ENCODE measurements at places on chromosomes 5 and 9.

GRCh38 chr9:125564631-125565030, 142.4 kb downstream of the MAPKAP1 start:
- DNase-seq, result no peak

DNA sequence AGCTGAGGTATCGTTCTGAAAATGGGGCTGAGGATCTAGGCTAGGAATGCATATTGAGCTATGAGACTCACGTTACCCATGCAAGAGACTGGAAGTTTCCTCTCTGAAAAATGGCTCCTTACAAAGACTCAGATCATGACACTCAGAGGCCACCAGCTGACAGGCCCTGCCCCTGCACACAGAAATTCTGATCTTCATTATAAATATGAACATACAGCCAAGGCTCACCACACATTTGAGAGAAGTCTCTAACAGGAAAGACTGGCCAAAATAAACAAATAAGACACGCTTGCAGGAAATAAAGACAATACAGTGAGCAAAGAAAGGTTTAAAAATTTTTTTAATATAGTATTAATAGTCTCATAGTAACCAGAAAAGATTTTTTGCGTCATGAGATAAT, 365.9 kb downstream of the NFIB start:
- no peak for DNase-seq

- DNase-seq, result no peak
Observed at GRCh38 chr5:6733411-6734242, 20.4 kb downstream of the TENT4A start.

DNA sequence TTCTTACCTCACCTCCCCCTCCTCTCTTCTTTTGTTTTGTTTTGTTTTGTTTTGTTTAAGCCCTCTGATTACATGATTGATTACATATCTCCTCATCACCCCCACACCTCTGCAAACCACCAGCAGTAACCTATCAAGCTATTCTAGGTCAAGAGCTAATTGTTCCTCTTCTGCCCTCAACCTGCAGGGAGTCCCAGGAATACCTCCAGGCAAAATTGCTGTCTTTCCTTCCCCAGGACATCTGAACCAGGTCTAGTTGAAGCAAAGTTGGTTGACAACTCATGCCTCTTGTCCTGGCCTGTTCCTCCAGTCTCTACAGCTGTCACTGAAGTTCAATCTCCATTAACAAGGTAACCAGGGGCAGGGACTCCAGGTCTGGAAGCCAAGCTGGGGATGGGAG, 80.0 kb upstream of the PTGER4 start:
- no peak for DNase-seq

DNA sequence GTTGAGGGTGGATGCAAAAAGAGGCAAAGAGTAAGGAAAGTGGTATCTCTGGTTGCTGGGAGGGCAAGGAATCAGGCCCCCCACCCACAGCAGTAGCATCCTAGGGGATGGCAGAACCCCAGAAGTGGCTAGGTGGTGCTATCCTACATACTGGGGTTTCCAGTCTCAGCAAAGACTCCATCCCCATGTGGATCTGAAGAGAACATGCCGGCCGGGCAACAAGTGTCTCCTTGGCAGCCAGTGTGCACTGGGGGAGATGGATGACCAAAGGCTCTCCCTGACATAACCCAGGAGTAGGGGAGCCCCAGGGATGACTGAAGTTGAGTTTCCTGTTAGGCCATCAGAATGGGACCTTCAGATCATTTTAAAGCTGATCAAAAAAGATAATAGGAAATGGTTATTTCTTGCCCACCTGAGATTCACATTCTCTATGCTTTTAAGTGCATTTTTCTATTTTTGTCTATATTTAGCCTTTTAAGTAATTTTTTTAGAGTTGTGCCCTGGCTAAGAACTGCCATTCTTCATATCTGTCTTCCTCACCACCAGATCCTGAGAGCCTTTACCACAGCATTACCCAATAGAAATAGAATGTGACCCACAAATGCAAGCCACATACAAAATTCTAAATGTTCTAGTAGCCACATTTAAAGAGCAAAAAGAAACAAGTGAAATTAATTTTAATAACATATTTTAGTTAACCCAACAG, 78.7 kb upstream of the SMIM23 start:
- no peak for DNase-seq

DNA sequence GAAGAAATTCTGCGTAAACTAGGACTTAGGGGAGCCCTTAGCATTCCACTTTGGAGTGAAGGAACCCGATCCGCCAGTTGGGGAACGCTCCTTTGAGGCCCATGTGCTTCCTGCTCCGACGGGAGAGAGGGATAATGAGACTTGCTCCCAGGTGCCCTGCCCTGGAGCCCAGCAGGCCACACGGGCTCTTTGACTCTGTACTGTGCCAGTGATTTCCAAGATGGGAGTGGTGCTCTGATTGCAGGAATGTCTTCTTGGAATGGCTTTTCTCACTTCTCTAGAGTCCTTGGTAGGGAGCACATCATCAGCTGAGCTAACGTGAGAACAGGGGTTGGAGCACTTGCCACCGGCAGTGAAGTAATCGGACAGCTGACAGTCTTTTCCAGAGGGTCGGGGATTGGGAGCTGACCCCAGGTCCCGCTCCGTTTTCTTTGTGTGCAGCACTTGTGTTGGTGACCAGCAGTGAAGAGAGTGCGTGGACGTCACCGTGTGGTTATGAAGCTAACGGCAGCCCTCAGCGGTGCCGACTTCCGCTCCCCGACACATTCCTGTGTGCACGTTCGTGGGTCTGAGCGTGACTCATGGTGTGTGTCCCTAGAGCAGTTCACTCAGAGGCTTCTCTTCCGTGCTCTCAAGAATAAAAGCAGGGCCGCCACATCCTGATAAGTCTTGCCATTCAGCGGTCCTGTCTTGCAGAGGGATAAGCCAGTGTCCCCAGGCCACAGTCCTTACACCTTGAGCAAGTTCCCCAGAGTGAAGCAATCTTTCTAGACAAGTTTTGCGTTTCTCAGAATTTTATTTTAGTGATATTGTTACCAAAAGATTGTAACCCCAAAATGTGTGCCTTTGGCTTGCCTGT, 25.6 kb downstream of the ABL1 start:
- DNase-seq, result no peak

DNA sequence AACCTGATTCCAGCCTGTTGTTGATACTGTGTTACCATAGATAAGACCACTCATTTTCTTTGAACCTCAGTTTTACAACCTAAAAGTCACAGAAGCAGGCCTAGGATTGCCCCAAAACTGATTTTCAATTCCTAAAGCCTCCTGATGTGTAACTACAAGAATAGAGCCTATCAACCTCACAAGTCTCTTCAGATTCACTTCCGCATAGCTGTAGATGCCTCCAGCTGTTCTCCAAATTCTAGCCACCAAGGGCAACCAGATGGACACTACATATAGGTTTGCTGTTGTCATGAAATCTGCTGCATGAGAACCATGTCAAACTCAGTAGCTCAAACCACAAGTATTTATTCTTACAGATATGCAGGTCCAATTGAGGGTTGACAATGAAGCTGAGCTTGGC, 143.5 kb downstream of the SPATA31D1 start:
- DNase-seq, result no peak

- DNase-seq, result no peak
Observed at GRCh38 chr9:20044686-20045085, 255.8 kb upstream of the SLC24A2 start.

DNA sequence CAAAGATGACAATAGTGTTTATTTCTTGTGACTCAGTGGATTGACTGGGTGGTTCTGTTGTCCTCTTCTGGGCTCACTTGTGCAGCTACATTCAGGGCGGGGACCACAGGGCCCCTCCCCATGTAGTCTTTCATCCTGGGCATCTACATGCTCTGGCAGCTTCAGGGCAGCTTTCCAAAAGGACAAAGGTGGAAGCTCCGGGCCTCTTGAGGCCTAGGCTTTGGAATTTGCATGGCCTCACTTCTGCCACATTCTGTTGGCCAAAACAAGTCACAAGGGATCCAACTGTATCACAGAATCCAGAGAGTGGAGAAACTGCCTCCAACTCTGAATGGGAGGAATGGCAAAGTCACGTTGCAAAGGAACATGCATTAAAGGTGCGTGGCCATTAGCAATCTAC, 64.3 kb downstream of the ARHGAP26 start:
- no peak for DNase-seq

DNA sequence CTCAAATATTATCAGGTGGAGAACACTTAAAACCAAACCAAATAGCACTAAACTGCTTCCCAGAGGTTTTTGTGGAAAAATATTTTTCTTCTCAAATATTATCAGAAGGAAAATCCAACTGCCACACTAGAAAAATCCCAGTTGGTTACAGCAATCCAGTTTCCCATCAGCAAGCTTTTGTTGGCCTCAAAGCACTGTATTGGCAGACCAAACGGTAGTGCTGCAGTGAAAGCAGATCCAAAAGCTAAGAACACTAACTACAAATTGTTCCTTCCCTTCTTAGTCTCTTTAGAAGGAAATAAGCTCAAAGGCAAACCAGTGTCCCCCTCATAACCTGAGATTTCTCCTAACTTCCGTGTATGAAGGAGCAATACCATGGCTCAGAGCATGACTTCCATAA, 105.3 kb downstream of the TRIM36 start:
- DNase-seq, result no peak

DNA sequence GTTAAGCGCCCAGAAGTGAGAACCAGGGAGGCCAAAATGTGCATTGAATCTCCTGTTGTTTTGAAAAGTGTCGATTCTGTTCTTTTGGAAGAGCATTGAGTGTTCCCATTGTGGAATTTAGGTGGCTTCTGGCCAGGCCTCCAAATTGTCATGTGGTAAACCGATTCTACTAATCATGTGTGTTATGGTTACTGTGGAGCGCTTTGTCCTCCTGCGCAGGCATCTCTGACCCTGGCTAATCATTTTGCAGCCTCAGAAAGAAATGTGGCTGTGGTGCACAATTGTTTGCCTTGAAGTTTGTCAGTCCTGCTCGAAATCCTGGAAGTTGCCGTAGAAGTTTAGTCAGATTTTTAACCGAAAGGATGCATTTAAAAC, 121.3 kb downstream of the RASGRF2 start:
- no peak for DNase-seq

DNA sequence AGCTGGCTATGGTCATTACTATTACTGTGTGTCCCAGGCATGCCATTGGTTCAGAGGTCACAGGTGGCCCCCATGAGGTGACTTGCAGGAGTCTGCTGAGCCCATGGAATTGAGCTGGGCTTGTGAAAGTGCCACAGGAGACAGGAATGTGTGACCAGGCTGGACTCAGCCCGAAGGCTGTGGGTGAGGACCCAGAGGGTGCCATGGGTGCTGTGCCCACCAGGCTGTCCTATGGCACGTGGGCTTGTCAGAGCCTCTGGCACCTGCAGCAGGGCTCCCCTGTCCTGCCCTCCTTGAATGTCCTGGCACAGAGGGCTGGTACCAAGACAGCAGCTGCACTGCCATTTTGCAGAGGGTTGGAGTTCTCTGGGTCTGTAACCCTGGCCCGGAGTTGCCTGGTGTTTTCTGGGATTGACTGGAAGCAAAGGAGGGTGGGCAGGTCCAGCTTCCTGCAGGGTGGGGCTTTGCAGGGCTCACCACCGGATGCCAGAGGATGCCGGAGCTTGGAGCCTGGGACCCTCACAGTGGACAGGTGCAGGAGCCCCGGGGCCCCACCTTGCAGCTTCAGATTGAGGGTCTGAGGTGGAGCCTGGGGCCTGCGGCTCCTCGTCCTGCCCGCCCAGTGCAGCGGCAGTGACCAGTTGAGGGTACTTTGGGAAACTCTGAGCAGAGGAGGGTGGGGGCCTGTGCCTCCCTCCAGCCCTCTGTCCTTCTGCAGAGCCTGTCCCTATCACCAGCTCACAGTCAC, 14.2 kb downstream of the COL5A1 start:
- DNase-seq, result no peak

DNA sequence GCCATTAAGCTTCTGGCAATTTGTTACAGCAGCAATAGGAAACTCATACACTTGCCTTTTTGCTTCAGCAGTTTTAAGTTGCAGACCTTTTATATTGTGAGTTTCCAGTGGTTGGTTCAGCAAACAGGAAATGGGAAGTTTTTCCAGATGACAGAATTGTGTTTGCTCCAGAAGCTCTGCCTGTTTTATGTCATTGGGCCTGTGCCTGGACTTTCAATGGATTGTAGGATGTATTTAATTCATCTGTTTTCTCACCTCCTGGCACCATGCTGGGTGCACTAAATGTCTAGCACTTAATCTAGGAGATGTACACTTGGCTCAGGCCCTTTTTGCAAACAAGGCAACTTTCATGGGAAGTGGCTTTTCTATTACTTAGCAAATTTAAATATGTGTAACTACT, 100.4 kb upstream of the CLINT1 start:
- no peak for DNase-seq

- DNase-seq, result no peak
Observed at GRCh38 chr5:27619982-27620381, 581.6 kb upstream of the CDH9 start.

DNA sequence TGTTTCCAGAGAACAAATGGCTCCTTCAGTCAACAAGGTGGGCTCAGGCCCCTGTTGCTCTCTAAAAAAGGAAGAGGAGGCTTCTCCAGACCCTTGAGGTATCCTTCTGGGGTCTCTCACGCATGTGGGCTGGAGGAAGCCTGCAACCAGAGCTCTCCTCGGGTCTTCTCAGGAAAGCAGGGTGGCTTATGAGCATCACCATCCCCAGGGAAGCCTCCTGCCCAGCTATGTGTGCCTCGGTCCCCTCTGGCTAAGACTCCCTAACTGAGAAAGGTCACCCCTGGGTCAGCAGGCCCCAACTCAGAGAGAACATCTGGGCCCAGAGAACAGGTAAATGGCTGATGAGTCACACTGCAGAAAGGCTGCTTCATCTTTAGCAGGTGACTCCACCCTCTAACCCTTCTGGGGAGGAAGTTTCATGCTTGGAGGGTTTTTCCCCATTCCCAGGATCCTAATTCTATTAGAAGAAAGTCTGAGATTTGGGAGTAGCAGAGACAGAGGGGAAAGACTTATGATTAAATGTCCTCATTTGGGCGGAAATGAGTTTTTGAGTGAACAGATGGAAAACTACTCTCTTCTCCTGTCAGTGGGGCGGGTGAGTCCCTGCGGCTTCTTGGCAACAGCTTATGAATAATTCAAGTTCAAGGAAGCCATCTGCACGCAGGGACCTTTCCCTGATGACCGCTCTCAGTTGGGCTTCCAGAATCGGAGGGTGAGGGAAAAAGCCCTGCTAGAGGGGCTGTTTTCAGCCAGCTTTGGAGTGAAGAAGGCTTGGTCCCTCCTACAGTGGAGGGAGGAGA, 41.9 kb downstream of the TGFBI start:
- no peak for DNase-seq

DNA sequence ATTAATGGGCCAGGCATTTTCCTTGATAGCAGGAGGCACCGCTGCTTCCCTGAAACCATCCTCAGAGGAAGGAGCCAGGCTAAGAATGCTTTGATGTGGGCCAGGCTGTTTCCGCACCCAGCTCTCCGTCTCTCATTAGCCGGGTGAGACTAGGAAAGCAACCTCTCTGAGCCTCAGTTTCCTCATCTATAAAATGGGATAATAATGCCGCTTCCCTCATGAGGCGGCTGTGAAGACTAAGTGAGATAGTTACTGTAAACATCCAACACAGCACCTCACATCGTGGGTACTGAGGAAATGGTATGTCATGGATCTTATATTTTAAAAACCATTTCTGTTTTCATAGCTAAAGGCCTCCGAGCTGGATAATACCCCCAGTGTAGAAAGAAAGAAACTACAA, 46.5 kb downstream of the NEK6 start:
- DNase-seq, result no peak

Measured in effector memory CD4-positive, alpha-beta T cell (primary cell).